ENCODE measurements at places on chromosomes 2 and 18.

- no peak for DNase-seq
Measured at GRCh38 chr2:215615067-215615802, 179.4 kb upstream of the FN1 start.

DNA sequence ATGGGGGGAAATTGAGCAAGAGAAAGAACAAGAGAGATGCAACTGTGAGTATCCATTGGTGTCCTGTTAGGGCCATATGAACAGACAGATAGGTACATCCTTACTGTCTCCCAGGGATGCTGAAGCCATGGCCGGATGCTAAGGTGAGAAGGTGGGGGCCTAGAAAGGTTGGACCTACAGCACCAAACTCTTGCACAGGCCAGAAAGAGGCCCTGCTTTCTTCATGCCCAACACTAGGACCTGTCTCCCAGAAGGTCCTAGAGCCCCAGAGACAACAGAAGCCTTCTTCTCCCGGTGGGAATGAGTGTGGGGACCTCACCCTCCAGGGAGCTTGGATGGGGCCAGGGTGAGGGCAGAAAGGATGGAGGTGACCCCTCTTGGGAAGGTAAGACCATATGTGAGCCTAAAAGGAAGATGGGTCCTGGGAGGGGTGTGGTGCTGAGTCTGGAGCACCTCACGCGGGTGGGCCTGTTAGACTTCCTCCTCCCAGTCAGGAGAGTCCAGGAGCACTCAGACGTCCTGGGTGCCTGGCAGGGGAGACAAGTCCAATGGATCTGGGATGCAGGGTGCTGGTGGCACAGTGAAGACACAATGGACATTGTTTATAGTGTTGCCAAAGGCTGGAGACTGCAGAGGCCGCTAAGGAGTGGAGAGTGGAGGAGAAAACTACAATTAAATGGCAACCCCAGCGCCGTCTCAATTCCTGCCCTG lies 265.3 kb downstream of the CYP26B1 start:
- no peak for DNase-seq

DNA sequence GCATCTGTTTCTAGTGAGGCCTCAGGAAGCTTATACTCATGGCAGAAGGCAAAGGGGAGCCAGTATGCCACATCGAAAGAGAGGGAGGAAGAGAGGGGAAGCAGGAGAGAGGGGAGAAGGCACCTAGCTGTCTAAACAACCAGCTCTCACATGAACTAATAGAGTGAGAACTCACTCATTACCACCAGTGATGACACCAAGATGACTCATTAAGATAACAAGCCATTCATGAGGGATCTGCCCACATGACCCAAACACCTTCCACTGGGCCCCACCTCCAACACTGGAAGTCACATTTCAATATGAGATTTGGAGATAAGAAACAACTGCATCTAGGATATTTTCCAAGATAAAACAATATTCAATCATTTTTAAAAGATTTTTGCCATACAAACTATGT lies 753.9 kb upstream of the ZEB2 start:
- DNase-seq, result no peak

DNA sequence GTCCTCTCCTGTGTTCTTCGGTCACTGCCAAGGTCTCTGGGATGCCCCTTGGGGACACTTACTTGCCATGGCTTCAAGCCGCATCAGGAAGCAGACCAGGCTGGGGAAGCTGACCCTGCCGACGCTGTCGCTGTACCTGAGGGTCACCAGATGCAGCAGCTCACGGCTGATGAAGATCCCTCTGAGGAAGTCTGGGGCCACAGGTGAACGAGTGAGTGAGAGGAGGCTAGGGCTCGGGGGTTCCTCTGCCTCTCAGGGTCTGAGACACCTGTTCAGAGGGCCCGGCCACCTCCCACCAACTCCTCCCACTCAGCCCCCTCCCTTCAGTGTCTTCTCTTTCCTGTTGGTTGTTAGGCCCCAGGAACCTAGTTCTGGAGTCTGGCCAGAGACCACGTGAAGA lies 74.9 kb downstream of the CAPN13 start:
- no peak for DNase-seq

DNA sequence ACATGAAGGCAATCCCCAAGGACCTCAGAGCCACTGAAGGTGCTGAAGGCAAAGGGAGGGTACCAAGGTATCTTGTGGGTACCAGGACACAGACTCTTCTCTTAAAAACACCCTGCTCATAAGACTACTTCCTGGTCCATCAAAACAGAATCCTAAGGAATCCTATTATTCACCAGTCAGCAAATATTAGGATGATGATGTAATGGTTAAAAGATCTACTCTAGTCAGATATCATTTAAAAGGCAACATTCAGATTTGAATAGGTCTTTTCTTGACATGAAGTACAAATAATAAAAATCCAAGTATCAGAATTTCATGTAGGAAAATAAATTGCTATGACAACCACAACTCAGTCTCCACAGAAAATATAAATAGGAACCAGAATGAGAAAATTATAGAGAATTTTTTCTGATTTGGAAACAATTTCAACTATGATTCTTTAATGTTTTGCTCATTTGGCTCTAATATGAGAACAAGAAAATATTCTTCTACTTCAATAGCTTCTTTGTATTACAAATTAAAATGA lies 77.8 kb upstream of the ZNF397 start:
- no peak for DNase-seq

GRCh38 chr2:166609183-166609959 lies 115.3 kb upstream of the SCN7A start:
- no peak for DNase-seq

DNA sequence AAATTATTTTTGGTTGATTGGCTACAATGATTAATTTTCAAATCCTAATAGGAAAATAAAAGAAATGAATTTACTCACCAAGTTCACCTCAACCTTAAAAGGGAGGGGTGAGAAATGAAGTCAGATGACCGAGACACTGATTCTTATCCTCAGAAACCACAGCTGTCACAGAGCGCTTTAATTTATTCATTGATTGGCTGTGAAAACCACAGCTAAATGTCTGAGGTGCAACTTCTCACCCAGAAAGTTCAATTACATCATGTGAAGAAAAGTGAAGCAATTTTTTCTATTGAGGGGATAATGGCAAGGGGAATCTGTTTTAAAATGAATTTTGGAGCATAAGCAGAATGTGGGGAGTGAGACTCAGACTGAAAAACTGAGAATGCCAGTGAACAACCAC lies 128.4 kb downstream of the RNF152 start:
- DNase-seq, result no peak

GRCh38 chr2:47093626-47094025 lies 61.5 kb downstream of the STPG4 start:
- DNase-seq, result no peak

- no peak for DNase-seq
Measured at GRCh38 chr2:20052229-20052851, 912 bp upstream of the LAPTM4A start.

DNA sequence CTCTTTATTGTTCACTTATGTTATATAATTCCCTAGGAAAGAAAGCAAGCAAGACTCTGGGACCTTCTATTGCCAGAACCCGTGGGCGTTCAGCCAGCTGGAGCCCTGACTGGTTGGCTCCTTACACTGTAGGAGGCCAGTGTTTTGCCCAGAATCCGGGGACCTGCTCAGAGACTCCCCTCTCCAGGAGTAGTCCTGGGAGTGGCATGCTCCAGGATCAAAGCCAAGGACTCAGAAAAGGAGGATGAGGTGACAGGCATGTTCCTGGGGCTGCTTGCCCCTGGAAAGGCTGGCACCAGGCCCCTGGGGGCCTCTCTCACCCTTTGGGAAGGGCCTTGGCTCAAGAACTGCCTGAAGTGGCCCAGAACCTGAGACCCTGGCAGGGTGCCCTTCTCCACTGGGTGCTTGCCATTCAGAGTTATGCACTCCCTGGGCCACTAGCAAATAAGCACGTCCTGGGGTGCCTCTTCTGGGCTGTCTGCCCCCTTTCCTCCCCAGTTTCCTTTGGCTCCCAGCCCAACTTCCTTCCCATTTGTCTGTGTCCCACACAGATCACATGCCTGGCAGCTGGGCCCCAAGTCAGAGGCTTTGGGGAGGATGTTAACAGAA lies 19.6 kb upstream of the KIF3C start:
- DNase-seq, result no peak

- no peak for DNase-seq
Measured at GRCh38 chr2:241773511-241774418, 2.9 kb upstream of the GAL3ST2 start.
